Activated naive CD8-positive, alpha-beta T cell treated with anti-CD3 and anti-CD28 coated beads, Interleukin-2, amount 50 U/mL, for 16 hours (primary cell): ENCODE measurements at places on chromosomes 1 and 21.

DNA sequence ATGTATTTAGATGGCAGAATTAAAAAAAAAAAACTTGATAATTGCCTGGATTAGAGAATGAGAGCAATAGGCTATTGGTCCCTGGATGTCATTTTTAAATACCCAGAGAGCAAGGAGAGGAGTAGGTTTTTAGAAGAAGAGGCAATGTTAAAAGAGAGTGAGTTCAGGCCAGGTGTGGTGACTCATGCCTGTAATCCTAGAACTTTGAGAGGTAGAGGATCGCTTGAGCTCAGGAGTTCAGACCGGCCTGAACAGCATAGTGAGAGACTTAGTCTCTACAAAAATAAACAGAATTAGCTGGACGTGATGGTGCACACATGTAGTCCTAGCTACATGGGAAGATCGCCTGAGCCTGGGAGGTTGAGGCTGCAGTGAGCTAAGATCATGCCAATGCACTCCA lies 15.9 kb upstream of the MUTYH start:
- no peak for DNase-seq

DNA sequence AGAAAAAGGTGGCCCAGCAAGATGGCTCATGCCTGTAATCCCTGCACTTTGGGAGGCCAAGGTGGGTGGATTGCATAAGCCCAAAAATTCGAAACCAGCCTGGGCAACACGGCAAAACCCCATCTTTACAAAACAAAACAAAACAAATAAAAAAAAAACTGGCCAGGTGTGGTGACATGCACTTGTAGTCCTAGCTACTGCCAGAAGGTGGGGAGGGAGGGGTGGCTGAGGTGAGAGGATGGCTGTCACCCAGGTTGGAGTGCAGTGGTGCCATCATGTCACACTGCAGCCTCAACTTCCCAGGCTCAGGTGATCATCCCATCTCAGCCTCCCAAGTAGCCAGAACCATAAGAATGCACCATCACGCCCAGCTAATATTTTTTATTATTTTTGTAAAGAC lies 22.8 kb downstream of the RERE start:
- no peak for DNase-seq

- DNase-seq = no peak
Measured at GRCh38 chr1:106964495-106964894, 92.0 kb upstream of the PRMT6 start.

DNA sequence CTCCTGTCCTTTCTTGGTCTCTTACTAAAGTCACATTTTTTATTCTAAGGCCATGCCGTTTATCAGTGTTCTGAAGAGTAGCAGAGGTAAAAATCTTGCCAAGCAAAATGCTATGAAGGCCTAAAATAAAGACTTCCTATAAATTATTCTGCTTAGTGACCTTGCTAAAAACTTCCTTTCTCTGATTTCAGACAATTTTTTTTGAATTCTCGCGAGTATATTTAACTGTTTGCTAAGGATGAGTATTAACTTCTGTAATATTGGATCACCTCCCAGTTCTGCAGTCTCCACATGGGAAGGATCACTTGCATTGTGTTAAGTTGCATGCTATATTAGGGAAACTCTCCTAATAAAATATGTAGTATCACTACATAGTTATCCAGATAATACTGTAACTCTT lies 123.4 kb upstream of the SNX7 start:
- no peak for DNase-seq

DNA sequence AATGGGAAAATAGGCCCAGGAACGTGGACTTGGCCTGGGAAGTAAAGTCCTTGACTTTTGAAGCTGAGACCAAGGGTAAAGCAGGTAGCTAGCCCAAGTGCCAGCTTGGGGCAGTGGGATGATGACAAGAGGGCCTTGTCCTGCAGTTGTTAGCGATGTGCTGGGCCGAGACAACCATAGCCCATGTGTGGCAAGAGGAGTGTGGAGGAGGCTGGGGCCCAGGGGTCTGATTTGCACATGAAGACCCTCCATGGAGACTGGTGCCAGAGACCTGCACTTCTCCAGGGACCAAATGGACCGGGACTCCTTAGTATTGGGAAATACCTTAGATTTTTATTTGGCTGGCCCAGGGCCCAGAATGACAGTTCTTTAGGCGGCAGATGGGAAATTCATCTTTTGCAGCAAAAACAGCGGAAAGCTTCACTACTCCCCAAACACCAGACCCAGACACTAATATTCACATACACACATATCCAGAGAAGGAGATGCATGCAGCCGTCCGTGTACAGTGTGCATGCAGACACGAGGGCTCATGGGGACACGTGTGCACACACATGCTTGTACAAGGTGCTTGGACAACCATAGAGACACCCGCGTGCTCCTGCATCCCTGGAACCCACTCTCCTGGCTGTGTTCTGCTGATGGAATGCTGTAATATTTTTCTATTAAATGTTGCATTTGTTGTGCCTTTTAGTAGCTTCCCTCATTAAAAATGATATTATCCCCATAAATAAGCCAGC lies 78.1 kb upstream of the CSF3R start:
- no peak for DNase-seq

GRCh38 chr1:55696891-55697290 lies 481.7 kb upstream of the USP24 start:
- DNase-seq = no peak

DNA sequence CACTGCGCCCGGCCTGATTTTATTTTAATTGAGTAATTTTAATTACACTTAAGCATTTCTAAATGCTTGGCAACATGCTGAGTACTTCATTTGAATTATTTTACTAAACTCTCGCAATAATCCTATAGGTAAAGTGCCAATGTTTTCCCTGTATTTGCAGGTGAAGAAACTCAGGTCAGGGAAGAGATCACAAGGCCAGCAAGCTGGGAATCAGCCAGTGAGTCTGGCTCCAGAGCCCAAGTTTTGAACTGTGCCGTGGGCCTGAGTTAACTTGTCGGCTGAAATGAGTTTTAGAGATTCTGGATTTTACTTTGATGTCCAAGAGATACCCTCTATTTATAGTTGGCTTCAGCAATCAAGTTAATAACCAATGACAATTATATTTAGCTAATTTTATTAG lies 141.4 kb downstream of the CNIH3 start:
- DNase-seq = no peak

DNA sequence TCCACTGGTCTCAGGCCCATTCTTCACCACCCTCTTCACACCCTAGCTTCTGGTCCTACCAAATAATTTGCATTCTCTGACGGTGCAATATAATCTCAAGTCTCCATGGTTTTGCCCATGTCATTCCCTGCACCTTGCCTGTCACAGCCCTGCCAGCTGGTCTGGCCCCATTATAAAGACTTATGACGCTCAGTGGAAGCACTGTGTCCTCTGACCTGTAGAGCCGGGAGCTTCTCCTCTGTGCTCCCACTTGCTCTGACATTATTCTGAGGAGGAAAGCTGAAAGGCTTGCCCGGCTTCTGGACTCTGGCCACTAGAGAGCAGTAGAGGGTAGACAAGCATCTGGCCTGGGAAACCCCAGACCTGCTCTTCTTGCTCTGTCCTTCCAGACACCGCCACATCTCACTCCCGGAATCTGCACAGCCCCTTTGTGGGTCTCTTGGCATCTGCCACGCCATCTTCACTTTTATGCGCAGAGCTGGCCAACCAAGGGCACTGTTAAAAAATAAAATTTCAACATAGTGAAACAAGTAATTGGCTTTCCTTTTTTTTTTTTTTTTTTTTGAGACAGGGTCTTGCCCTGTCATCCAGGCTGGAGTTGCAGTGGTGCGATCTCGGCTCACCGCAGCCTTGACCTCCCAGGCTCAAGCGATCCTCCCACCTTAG lies 44.4 kb downstream of the NENF start:
- DNase-seq = peak; percentile 59

DNA sequence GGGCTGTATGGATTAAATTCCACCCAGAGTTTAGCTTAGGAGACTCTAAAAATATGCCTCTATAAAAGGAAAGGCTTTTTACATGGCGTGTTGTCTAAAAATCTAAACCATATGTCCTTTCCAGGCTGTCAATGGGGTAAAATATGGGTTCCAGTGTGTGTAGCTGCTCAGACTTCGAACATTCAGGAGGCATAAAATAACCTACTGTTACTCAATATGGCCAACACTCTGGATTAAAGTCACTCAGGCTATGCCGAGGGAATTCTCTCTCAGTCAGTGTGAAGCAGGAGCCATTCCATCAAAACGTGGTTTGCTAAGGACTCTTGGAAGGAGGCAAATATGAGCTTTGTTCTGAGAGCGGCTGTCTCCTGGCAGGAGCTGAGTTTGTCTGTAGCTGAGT lies 135.3 kb downstream of the RUNX1 start:
- DNase-seq = no peak

- DNase-seq = no peak
Measured at GRCh38 chr21:16504281-16504680, 774.5 kb downstream of the USP25 start.

- DNase-seq = no peak
Measured at GRCh38 chr21:38938769-38939168, 133.0 kb downstream of the ETS2 start.

GRCh38 chr1:38693759-38694158 lies 165.8 kb downstream of the RRAGC start:
- no peak for DNase-seq
